ENCODE measurements at places on chromosomes 7 and 10.

DNA sequence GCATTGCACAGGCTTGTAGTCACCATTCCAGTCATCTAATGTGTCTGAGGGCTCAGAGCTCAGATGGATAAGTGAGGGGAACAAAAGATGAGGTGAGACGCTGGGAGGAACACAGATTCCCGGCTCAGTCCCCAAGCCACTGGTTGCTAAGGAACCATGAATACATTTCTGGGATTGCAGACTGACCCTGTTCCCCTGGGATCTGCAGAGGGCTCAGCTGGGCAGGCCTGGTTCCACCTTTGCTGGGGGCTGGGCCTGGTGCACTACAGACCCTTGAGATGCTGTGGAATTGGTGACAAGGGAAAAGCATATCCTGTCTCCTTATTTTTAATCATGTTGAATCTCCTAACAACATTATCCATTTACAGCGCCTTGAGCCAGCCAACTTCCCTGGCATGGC, 19.2 kb downstream of the ELFN1 start:
- DNase-seq, result no peak

DNA sequence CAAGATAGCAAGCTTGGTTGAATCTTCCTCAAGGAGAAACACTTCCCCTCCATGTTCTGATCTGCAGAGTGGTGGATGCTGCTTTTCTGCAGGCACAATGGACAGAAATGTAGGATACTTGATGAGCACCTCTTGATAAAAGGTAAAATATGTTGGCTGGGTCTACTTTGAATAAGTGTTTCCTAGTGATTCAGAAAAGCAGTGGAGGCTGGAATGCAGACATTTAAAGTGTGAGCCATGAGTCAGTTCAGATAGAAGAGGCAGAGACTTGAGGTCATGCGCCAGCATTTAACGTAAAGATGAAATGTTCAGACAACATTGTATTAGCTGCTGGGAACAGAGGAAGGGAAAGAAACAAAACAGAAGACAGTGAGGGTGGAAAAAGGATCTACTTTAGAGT, 403.1 kb downstream of the ADRA2A start:
- DNase-seq, result no peak

DNA sequence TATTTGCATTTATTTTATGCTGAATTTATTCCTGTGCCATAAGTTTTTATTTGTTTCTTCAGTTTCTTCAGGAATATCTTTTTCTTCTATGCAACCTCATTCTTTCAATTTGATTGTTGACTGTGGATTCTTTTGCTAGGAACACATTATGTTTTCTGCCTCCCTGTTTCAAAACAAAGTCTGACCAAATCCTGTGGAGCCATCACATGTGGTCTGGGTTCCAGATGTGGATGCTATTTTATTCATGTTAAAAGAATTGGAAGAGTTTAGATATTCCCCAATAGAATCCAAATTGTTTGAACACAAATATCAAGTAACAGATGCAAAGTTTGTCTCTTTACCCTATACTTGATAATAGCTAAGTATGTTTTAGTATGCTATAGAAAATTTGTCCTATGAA, 56.8 kb upstream of the LRRC17 start:
- DNase-seq, result no peak

DNA sequence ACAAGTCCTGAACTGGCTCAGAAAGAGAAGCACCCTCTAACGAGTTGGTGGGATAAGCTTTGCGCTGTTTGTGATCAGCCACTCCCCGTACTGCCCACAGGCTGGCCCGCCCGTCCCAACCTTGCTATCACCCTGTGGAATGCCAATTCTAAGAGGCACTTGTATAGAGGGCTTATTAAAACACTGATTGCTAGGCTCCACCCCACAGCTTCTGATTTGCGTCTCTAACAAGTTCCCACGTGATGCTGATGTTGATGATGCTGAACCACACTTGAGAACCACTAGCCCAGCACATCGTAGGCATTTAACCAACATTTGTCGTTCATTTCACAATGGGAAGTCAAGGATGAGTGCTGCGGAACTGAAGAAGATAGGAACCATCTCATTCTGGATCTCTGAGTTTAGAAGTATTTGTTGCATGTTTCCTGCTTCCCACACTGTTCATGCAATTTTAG, 12.7 kb upstream of the GSAP start:
- DNase-seq, result no peak

- peak; percentile 2 for DNase-seq
These were observed 623.4 kb upstream of the NRG3 start for GRCh38 chr10:81251457-81252115.

GRCh38 chr7:45708046-45708950, 134.1 kb downstream of the ADCY1 start:
- no peak for DNase-seq

GRCh38 chr10:62133618-62134017, 135.0 kb downstream of the RTKN2 start:
- DNase-seq, result no peak

DNA sequence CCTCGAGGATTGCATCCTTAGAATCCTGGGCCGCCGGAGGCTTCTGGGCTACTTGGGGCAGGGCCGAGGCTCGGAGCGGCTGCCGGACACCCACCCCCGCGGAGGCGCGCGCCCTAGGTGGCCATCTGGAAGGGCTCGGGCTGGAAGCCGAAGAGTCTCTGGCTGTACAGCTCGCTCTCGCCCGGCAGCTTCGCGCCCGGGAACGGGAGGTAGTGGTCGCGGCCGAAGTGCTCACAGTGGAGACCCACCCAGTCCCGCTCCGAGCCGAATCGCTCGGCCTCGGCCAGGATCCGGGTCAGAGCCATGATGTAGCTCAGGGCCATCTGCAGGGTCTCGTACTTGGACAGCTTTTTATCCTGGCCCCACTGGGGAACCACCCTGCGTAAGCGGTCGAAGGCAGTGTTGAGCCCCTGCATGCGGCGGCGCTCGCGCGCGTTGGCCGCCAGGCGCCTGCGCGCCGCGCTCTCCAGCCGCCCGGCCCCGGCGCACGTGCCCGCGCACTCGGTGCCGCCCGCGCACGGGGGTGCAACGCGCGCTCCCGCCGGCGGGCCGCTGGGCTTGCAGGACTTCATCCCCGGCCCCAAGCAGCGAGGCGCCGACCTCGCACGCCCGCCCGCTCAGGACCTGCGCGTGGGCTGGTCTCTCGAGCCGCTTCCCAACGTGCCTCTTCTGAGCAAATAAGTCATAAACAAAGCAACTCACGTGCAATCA, 652 bp downstream of the ATOH7 start:
- no peak for DNase-seq

DNA sequence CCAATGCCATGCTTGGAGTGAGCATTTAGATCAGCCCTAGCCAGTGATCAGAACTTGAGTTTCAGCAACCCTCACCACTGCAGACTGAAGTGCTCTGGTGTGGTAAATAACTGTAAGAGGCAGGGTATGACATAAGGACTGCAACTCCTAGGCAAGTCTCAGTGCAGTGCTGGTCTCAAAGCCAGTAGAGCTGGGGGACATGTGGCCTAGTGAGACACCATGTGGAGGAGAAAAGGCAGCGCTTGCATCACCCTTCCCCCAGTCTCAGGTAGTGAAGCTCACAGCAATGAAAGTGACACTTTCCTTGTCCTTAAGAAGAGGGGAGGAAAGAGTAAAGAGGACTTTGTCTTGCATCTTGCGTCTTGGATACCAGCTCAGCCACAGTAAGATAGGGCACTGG, 386.8 kb upstream of the POT1 start:
- DNase-seq, result no peak

- DNase-seq, result no peak
These were observed 13.9 kb downstream of the CROT start for GRCh38 chr7:87359366-87359765.

GRCh38 chr7:20776942-20777341, 9.7 kb downstream of the SP8 start:
- DNase-seq, result no peak

- DNase-seq, result no peak
These were observed 10.8 kb upstream of the PHYH start for GRCh38 chr10:13310518-13311176.

DNA sequence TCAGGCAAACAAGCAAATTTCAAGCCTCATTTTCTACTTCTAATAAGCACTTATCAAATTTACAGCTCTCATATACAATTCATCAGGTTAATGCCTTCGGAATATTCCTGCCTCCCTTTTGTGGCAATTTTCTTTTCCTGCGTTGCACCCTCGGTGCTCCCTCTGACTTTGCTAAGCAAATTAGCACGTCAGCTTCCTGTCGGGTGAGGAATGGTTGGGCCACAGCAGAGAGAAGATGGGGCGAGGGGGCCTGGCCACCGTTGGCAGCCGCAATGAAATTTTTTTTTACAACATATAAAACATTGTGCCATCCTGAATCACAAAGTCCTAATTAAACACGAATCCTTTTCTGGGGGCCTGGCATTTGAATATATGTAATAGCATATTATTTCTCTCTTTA, 28.1 kb downstream of the ELFN1 start:
- DNase-seq, result no peak

DNA sequence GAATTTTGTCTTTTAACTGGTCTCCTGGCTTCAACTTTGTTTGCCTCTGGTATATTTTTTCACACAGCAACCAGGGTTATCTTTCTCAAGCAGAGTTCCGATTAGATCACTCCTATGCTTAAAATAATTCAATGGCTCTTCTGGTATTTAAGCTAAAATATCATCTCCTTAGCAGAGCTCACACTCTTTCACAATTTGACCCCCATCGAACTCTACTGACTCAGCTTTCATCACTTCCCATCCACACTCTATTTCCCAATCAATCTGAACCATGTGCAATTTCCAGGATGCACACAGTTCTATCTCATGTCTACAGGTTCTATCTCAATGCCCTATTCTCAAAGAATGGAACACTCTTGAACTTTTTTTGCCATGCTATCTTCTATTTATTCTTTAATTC, 809.5 kb downstream of the GRID1 start:
- DNase-seq, result no peak

DNA sequence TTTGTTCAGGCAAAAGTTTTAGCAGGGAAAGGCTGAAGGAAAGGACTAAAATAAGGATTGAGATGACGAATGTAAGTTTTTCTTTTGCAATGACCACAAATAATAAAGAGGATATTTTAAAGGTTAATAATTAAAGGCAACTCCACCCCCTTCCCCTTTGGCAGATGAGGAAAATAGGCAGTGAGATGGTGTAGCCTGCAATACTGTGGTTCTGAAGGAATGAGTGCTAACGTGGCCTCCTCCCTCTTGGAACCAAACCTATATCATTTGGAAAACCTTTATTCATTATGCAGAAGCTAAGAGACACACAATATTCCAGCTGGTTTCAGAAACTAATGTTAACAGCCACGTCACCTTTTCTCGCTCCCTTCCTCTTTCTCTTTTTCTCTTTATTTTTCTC, 70.9 kb upstream of the COL1A2 start:
- DNase-seq, result no peak

GRCh38 chr10:3588816-3589215, 196.2 kb downstream of the KLF6 start:
- DNase-seq, result no peak

Data from NCI-H1048 (cell line).